Colonic mucosa (tissue), 4 donors: ENCODE measurements at places on chromosomes 7 and 10. TPM values are rescaled to one million over a fixed set of nuclear protein-coding genes. Genes with fewer than 3 reads are reported as not detected.

DNA sequence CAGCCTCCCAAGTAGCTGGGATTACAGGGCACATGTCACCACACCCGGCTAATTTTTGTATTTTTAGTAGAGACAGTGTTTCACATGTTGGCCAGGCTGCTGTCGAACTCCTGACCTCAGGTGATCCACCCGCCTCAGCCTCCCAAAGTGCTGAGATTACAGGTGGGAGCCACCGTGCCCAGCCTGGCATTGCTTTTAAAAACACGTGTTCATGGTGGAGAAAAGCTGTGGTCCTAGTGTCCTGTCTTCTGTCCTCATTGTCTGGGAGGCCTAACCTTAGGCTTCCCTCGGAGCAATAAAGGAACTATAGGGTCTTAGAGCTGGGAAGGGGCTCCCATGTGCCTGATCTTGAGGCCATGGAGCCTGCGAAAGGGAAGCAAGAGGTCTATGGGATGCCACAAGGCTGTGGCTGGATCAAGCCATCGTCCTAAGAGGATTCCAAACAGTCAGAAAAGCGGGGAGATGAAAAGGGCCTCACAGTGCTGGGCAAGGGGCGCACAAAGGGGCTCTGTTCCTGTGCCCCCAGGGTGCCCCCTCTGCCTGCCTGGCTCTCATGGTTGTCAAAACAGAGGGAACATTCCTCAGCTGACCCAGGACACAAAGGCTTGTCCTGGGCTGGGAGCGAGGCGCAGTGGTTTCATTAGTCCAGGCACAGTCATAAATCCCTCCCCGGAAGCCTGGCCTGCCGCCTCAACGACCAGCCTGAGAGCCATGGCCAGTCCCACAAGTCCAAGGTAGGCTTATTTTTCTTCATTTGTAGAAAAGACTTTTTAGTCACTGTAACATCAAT is 106.6 kb upstream of the TNS3 start:
- no peak for DNase-seq

DNA sequence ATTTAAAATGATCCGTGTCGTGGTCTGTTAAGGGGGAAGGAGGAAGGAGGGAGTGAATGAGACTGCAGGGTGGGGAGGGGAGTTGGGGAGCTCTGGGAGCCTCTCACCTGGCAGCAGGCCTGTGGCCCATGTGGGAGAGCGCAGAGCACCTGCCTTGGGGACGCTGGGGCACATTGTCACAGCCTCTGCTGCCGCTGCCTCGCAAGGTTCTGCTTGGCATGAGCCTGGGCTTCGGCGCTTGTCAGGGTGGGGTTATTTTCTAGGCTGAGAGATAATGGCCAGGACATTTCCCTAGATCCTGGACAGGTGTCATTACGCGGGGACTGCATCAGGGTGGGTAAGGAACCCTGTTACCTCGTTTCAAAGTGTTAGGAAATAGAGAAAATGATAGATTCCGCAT is 2.2 kb upstream of the SUN1 start:
- DNase-seq: no peak

GRCh38 chr10:132705173-132705572 is 80.8 kb downstream of the NKX6-2 start:
- no peak for DNase-seq

GRCh38 chr7:36635091-36635490 is 89.2 kb downstream of the AOAH start:
- no peak for DNase-seq

DNA sequence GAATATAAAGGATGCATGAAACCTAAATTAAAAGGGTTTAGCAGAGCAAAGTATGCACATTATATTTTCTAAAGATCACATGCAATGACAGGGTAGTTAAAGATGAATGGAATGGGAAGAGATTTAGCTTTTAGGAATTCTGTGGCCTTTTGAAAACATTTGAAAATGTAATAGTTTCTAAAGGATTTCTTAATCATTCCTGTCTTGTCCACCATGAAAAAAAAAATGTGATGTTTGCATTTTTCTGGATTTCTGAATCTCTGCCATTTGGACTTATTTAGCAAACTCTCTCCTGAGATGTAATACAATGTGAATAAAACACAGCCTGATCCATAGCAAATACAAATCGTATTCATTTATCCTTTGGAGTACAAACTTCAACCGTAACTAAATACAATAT is 126.6 kb upstream of the RAB11FIP2 start:
- DNase-seq: no peak

- peak; percentile 72 for DNase-seq
These were observed 11.7 kb downstream of the PLAC9 start for GRCh38 chr10:80144067-80144695.

- peak; percentile 67 for DNase-seq
These were observed 164.6 kb upstream of the PPP1R3A start for GRCh38 chr7:114083166-114084001.

- DNase-seq: no peak
These were observed 49.4 kb downstream of the DNAJC1 start for GRCh38 chr10:21954132-21954531.

DNA sequence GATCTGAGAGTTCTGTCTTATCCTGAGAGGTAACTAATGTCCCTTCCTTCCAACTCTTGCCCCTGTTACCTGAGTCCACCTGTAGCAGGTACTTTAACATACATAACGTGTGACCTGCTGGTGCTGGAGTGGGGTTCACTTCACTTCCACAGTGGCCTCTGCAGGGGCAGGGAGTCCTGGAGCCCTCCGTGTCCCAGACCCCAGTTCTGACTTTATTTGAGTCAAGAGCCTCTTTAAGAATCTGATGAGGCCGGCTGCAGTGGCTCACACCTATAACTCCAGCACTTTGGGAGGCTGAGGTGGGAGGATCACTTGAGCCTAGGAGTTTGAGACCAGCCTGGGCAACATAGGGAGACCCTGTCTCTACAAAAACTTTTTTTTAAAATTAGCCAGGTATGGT is 117.0 kb upstream of the RET start:
- no peak for DNase-seq

DNA sequence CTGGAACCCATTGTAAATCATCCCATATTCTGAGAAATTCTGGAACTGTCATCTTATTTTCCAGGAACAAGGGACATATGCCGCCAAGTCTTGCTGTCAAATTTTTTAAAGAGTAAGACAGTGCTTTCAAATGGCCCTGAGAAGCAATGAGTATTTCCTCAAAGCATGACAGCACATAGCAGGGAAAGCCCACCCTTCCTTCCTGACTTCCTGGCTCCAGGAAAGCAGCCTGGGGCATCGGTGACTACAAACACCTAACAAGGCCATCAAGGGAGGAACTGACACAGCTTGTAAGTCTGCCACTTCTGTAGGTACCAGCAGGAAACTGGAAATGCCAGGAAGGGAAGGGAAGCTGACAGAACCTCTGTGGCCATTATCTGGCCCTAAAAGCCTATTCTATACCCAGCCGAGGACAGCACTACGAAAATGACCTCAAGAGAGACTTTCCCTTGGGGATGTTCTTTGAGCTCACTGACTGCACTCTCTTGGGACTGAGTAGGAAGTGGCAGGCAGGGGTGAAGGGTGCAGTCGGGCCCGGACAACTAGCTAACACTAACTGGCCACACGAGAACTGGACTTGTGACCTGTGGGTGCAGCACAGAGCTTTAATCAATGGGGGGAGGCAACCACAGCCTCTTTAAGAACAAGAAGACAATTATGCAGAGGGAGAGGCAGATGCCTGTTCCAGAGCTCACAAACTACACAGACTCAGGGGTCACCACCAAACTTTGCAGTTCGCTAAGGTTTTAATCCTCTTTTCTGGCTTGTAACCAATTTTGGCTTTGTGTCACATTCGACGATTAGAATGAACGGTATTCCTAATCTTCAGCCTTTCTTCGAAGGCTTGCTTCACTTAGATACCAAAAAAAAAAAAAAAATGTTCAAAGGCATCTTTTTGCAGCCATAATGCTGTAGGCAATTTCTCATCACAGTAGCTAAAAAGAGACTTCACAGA is 52.0 kb downstream of the GRB10 start:
- DNase-seq: no peak

Gene CCDC3
- 1.4 TPM for total RNA-seq

Gene ZNF282
- 24.1 TPM for total RNA-seq

Gene ABCB4
- 0.30 TPM for total RNA-seq

Gene RSBN1L
- 25.5 TPM for total RNA-seq

Gene GBX1
- total RNA-seq: not detected
